ENCODE measurements at places on chromosomes 3 and 15.

DNA sequence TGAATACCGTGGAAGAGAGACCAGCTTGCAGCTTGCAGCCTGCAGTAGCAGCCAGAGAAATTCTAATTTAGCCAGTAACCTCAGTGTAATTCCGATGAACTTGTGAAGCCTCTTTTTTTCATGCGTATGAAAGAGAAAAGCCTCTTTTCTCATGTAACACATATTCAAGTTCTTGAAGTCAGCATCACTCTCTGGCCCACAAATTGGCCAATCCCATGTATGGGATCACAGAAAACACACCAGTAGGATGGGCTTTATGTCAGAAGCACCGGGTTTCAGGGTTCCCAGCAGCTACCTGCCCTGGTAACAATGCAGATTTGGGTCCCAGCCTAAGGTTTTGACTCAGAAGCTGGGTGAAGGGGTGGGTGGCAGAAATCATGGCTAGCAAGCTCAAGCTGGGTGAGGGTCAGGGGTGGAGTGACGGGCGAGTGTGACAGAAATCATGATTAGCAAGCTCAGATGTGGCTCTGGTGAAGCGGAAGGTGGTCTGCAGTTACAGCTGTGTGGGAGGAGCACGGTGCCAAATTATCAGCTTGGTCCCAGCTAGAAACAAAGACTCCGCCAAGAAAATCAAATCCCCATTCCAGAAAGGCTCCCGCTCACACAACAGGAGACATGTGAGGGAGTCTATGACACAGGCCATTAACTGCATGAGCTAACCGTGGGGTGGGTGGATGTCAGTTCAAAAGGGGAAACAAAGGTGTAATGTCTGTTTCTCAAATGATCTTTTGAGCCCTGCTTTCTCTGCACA is 86.6 kb downstream of the SNRK start:
- DNase-seq, result no peak

DNA sequence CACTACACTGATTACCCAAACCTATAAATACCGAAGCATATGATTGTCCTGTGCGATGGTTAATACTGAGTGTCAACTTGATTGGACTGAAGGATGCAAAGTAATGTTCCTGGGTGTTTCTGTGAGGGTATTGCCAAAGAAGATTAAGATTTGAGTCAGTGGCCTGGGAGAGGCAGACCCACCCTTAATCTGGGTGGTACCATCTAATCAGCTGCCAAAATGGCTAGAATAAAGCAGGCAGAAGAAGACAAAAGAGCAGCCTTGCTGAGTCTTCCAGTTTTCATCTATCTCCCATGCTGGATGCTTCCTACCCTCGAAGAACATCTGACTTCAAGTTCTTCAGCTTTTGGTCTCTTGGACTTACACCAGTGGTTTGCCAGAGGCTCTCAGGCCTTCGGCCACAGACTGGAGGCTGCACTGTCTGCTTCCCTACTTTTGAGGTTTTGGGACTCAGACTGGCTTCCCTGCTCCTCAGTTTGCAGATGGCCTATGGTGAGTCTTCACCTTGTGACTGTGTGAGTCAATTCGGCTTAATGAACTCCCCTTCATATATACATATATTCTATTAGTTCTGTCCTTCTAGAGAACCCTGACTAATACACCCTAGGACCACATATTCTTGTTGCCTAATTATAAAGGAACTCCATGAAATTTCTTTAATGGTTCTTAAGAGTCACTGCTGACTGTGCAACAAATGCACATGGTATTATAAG is 31.7 kb downstream of the CSNK1G1 start:
- DNase-seq, result peak; percentile 53

DNA sequence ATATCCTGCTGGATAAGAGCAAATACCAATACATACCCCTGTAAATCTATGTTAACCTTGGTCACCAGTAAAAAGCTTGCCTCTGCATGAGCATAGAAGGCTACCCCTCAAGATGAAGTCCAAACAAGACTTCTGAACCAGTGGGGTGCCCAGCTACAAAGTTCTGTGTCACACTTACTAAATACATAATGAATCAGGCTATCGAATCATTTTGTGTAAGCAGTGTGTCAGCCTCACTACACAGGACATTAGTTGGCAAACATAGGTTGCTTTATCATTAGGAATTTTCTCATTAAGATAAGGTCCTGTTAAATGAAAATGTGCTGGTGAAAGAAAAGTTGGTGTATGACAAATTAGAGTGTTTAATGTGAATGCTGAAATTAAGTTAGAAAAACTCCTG is 452.0 kb downstream of the MFSD1 start:
- DNase-seq, result no peak

- no peak for DNase-seq
Measured at GRCh38 chr3:53650424-53650823, 156.0 kb downstream of the CACNA1D start.

DNA sequence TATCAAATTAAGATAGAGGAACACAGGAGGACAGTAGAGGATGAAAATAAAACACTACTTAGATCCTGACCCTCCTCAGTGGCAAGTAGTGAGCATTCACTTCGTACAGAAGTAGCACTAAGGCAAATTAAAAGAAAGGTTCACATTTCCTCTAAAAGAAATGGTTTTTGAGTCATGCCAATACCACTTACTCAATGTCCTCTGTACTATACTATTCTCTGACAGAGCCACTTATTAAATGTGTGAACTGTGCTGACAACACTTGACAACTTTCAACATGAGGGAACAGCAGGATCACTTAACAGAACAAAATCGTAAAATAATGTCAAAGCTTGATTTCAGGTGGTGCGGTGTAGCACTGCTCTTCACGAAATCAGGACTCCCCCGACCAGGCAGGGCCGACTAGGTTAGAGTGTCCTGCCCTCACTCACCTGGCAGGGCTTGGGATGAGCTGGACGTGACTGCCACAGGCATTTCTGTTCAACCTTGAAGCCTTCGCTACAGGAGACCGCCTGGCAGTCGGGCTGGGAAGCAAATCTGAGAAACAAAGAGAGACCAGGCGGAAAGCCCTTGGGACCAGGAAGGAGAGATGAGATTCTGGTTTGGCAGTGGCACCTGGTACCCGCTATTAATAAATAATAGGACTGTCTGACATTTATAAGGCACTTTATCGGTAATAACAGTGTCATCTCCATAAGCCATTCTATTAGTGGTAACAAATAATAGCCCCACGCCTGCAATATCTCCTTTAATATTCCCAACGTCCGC is 611 bp upstream of the SLC27A2 start:
- DNase-seq, result no peak

GRCh38 chr3:71695000-71695482 is 30.2 kb downstream of the EIF4E3 start:
- DNase-seq, result no peak

DNA sequence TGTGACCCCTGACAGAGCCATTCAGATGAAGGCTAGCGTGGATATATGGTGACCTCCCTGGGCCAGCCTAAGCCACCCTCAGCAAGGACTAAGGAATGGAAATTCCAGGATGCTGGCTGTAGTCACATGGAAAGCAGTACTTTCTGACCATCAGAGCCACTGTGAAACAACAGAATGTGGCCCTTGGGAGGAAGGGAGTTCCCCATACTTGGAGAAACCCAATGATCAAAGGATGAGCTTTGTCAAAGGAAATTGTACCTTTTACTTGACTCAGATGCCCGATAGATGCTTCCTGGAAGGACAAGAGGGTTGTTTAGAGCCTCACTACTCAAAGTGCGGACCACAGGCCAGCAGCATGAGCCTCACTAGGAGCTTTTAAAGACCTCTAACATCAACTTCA is 484.5 kb upstream of the PROK2 start:
- DNase-seq, result peak; percentile 38

DNA sequence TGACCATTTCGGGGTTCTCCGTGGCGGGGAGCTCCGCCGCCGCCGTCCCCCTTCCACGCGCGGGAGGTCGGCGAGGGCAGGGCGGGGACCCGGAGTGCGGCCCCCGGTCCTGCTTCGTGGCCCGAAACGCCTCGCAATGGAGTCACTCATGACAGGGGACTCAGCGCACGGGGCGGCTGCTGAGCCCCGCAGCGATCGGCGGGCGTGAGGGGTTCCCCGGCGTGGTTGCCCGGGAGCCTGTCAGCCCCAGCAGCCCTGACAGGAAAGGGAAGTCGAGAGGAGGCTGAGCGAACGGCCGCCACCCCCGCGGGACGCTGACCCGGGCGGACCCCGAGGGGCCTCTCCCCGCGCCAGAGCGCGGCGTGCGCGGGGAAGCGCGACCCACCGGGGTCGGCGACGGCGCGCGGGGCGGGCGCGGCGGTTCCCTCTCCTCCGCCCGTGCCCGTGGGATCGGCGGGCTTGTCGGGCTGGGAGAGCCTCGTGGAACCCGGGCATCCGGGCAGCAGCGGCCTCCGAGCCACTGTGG is 564 bp upstream of the PIGZ start:
- peak; percentile 58 for DNase-seq

DNA sequence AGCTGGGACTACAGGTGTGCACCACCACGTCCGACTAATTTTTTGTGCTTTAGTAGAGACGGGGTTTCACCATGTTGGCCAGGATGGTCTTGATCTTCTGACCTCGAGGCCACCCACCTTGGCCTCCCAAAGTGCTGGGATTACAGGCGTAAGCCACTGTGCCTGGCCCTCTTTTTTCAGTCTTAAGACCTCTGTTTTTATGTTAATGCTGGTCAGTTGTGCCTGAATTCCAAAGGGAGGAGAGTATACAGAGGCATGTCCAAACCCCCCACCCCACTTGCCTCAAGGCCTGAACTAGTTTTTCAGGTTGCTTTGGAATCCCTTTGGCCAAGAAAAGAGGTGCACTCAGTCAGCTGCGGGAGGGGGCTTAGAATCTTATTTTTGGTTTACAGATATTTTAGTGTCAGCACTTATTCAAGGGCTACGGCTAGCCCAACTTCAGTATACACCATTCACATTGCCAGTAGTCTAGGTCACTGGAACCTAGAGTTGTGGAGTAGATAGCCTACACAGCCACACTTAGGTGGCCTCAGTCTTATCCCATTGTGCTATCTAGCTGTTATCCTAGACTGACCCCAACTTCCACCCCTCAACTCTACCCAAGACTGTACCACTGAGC is 128.0 kb upstream of the TPM1 start:
- DNase-seq, result no peak

DNA sequence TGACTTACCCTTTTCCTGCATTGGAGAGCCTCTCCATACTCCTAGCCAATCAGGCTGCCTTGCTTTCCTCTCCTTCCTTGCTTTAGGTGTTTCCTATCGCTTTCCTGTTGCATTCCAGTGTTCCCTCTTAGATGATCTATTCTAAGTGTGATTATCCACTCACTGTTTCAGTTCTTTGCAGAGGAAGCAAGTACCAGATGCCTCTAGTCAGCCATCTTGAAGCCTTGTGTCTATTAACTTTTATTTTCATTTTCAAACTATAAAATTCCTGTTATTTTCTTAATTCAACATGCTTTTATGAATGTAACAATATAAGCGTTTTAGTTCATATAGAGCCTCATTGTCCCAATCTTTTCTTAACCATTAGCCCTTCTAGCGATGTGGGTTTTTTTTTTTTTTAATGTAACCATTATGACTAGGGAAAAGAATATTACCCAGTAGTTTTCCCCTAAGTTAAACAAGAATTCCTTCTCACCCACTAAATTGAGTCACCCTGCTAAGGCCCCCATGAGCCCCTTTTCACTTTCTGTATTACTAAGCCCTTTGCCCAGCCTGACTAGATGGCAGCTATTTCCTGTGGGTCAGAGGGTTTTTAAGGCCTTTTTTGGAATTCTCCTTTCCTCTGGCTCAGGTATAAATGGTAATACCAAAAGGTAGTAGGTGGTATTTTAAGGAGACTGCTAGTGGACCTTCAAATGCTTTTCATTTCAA is 229.4 kb upstream of the CTNNB1 start:
- no peak for DNase-seq

- DNase-seq, result no peak
Measured at GRCh38 chr3:194455481-194455880, 31.3 kb downstream of the ATP13A3 start.

All from erythroblast (primary cell).